ENCODE measurements at places on chromosomes 2 and 18.

- DNase-seq, result no peak
Observed at GRCh38 chr2:42840760-42841159, 48.4 kb upstream of the HAAO start.

DNA sequence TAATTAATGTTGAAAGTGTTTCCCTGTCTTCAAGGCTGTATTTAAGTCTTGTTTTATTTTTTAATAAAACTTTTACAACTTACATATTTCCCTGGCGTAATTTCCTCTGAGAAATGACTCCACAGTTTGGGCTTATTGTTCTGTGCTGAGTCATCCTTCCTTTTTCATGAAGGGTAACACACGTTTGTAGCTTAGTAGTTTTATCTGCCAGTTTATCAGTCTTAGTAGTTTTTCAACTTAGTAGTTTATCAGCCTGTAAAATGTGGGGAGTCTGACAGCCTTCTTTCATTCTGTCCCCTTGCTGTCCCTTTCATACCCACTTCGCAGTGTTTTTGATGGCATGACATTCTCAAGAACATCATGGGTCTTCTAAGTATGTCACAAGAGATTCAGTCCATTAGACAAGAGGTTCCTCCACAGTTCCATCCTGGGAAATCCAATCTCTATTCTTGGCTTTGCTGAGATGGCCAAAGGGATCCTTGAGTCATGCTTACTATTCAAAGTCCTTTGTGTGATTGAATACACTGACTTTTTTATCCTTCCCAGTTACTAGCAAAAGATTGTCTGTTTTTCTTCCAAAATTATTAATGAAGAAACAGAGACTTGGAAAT is 60.0 kb upstream of the SGPP2 start:
- no peak for DNase-seq

GRCh38 chr18:13003466-13003896 is 12.3 kb downstream of the CEP192 start:
- peak; percentile 63 for DNase-seq

- DNase-seq, result no peak
Observed at GRCh38 chr2:142786918-142787702, 90.4 kb upstream of the KYNU start.

DNA sequence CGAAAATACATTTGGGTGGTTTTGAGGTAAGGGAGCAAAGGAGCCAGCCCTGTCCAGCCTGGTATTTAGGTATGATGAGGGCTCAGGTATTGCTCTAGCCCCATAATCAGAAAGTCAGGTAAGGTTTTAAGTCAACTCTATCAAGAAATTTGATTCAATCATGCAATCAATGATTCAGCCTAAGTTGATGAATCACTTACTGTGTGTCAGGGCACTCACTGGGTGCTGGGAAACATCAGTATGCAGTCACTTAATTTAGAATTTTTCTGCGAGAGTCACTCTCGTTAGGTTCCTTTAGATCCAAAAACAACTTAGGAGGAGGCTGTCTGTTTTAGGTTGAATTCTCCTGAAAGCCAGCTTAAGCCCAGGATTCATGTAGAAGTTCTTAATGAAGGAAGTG is 17.7 kb upstream of the SERPINB2 start:
- DNase-seq, result no peak

- no peak for DNase-seq
Observed at GRCh38 chr2:172808156-172808555, 72.5 kb downstream of the RAPGEF4 start.

GRCh38 chr2:219437690-219438206 is 3.1 kb downstream of the SPEG start:
- no peak for DNase-seq

DNA sequence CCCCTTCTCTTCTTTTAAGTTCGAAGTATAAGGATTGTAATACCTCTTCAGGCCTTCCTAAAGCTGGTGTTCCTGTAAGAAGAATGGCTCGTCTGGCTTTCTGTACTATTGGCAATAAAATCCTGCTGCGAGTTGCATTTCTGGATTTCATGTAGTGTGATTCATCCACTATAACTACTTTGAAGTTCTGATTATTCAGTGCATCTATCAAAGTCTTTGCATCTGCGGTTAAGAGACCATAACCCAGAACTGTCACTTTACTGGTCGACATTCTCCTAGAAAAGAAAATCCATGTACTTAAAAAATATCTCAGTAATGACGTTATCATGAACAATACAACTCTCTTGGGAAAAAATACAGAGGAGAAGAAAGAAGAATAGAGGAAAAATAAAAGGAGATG is 181.1 kb downstream of the ZRANB3 start:
- DNase-seq, result no peak

GRCh38 chr2:231360881-231361371 is 34.6 kb upstream of the B3GNT7 start:
- DNase-seq, result no peak

DNA sequence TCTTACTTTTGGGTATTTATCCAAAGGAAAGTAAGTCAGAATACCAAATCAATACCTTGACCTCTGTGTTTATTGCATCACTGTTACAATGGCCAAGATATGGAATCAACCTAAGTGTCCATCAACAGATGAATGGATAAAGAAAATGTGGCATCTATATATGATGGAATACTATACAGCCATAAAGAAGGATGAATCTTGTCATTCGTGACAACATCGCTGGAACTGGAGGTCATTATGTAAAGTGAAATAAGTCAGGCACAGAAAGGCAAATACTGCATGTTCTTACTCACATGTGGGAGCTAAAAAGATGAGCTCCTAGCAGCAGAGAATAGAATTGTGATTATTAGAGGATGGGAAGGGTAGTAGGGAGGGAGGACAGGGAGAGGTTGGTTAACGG is 34.6 kb downstream of the LCT start:
- DNase-seq, result no peak

DNA sequence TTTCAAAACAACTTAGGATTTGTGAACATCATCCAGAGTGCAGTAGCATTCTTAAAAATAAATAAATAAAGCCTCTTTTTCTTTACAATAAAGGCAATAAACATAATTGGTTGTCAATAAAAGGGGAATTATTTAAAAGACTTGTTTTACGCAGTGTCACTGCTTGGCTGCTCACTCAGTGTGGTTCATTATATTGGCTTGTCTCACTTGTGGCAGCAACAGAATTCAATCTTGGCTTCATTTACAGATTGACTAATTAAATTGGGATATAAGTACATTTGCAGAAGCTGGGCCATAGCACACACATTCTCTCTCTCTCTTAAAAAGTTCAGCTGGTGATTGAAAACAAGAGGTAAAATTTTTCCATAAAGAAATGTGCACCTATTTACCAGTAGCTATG is 1027.6 kb downstream of the LRP1B start:
- DNase-seq, result no peak

GRCh38 chr2:46970334-46971288 is 55.0 kb upstream of the MCFD2 start:
- no peak for DNase-seq

- no peak for DNase-seq
Observed at GRCh38 chr18:48250362-48250907, 158.7 kb downstream of the ZBTB7C start.

- DNase-seq, result no peak
Observed at GRCh38 chr2:240216167-240216566, 75.7 kb upstream of the OTOS start.

DNA sequence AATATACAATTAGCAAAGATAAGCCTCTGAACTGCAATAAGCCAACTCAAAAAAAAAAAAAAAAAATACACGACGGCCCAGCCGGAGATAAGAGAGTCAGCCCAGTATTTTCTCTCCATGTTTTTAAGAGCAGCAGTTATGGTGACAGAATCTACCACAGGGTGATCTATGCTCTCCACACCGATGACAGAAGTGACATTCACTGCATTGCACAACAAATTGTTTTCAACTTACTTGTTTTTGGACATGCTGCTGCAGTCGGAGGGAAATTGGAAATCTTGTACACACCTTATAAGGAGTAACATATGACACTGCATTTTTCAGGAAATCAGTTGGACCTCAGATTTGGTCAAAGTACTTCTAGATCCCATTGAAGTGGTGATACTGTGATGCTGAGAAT is 23.3 kb upstream of the APOB start:
- DNase-seq, result no peak

DNA sequence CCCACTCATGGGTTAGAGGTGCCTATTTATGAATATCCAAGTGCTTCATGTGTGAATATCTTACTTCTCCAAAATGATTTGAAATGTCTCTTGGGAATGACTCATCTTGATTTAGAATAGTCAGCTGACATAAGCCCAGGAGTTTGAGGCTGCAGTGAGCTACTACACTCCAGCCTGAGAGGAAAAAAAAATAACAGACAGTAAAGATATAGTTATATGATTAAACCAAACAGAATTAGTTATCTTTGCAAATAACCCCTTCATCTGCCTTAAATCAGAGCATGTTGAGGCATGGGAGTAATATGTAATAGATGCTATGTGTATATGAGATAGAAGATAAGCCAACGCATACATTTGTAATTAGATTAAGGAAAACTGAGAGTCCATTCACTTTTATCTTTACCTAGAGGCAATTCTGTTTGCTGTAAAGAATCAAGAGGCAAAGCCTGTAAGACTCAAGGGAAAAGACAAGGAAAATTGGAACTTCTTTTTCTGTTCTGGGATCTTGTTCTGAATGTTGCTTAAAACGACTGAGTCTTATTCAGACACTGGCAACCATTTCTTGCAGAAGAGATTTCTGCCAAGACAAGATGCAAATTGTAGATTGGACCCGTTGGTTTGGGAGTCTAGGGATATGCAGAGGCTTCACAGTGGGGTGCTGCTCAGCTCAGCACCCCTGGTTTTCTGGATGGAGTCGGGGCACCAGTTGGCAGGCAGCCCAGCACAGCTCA is 104.4 kb downstream of the LIPG start:
- DNase-seq, result no peak

DNA sequence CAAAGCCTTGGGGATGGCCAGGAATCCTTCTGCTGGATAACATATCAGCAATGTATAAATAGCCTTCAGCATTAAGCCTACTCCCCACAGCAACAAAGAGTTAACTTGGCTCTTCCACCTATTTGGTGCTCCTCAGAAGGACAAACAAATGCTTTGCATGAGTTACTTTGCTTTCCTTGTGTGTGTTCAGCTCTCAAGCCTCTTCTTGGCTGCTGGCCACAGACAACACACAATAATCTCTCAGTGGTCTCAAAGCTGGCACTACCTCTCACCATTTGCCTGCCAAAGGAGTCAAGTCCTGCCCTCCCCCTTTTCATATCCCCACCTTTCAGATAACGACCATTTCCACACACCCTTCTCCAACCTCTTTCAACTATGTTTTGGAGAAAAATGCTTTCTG is 17.5 kb downstream of the FTCDNL1 start:
- DNase-seq, result no peak

DNA sequence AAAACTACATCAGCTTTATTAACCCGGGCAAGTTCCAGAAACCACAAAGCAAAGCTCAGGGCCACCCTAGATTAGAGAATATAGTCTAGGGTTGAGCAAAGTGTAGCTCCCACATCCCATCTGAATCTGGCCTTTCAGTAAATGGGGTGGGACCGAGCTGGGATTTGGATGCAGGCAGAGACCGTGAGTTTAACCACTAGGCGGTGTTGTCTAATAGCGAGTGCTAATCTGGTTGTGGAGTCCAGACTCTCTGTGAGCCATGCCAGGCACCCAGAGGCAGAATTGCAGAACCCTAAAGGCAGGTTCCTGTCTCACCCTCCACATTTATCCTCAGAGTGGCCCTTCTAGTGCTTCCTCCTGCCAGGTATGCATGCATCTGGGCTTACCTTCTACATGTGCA is 435.9 kb downstream of the TSN start:
- peak; percentile 67 for DNase-seq

GRCh38 chr2:54500404-54501205 is 44.5 kb downstream of the SPTBN1 start:
- DNase-seq, result no peak

DNA sequence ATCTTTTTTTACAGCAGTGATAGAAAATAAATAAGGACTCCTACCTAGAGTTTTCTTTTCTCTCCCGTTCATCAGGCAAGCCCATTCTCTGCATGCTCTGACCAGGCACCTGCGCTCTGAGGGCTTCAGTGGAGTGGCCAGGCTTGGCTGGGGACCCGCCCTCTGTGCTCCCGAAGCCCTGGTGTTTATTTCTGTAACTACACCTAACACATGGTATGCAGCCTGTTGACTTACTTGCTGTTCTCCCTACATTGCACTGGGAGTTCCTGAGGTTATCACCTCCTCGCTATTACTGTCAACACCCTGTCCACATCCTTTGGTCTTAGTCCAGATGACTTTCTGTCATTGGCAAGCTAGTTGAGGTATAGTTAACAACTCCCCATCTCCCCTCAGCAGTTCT is 317.7 kb downstream of the LPIN1 start:
- no peak for DNase-seq

DNA sequence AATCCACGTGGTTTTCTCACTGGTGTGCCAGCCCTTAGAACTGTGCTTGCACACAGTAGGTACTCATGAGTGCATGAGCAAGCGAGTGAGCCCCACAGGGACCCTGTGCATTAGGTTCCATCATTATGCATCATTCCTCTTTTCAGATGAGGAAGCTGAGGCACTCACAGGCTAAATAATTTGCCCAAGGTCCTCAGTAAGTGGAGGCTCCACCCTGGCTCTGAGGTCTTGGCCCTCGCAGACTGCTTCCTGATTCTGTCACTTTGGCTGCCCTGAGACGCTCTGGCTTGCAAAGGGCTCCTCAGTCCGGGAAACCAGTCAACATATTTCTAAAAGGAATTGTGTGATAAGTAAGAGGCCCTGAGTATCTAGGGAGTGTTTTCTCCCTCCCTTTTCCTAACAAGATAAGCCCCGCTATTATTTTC is 71.7 kb downstream of the IL1R2 start:
- no peak for DNase-seq

GRCh38 chr18:52682260-52682659 is 342.3 kb downstream of the DCC start:
- DNase-seq, result no peak

- DNase-seq, result no peak
Observed at GRCh38 chr2:106085181-106085940, 108.7 kb downstream of the UXS1 start.

- DNase-seq, result no peak
Observed at GRCh38 chr2:71446505-71446904, 6.9 kb upstream of the DYSF start.

GRCh38 chr2:233072838-233073237 is 12.7 kb downstream of the INPP5D start:
- no peak for DNase-seq

DNA sequence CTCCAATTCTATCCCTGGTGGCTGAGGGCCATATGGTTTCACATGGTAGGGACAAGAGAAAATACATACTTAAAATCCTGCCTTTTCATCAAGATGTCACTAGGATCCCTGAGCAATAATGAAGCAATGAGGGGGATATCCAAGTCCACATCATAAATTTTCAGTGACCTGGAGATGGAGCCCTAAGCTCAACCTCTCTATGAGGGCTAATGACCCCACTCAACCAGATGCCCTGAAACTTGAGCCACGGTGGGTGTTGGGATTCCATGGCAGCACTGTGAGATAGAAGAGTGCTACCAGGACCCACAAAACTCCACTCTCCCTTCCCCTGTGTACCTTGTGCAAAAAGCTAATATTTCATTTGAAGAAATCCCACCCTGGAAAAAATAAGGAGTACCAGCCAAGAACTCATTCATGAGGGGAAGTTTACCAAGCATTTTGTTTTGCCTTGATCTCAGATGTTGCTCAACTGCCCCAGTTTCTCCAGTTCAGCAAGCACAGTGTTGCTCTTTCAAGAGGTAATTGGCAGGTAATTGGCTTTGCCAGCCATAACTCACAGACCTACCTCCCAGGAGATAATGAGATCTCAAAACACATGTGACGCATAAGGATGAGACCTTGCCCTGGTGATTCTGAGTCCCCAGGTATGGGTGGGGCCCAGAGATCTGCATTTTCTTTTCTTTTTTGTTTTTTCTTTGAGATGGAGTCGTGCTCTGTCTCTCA is 51.0 kb upstream of the TTC39C start:
- DNase-seq, result no peak

- DNase-seq, result no peak
Observed at GRCh38 chr2:80530442-80531064, 226.0 kb upstream of the LRRTM1 start.

All from glutamatergic neuron (in vitro differentiated cells).